ENCODE measurements at places on chromosomes 6 and 20.

- DNase-seq: no peak
These were observed 663.4 kb upstream of the DEFB115 start for GRCh38 chr20:30594112-30594511.

DNA sequence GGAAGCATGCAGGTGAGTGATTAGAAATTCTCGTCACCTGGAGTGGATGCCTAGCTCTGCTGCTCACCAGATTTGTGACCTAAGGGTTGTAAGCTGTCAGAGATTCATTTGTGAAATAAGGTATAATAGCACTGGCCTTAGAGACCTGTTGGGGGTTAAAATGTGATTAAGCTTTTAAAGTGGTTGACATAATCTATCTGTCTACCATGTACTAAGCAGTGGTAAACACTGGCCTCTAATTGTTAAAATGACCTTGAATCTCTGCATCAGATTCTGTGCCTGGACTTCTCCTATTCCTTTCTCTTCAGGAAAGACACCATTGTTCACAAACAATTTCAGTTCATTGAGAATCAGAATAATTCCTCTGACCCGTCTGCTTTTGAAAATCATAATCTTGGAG lies 536.2 kb downstream of the CBLN4 start:
- no peak for DNase-seq

DNA sequence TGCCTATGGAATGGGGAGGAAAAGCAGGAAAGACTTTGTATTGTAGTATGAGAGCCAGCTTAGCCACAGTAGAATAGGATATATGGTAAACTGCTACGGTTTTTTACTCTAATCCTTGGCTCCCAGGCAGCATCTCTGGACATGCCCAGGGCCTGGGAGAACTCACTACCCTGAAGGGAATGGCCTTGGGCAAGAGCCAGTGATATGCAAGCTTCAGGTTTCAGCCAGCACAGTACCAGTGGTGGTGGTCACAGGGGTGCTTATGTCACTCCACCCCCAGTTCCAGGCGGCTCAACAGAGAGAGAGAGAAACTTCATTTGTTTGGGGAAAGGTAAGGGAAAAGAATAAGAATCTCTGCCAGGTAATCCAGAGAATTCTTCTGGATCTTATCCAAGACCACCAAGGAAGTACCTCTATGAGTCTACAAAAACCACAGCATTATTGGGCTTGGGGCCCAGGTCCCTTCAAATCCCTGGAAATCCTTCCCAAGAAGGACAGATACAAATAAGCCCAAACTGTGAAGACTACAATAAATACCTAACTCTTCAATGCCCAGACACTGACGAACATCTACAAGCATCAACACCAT lies 121.2 kb downstream of the THBS2 start:
- no peak for DNase-seq

- no peak for DNase-seq
These were observed 78.7 kb downstream of the DLL1 start for GRCh38 chr6:170212051-170212756.

GRCh38 chr20:40291493-40292135 lies 397.4 kb downstream of the MAFB start:
- no peak for DNase-seq

DNA sequence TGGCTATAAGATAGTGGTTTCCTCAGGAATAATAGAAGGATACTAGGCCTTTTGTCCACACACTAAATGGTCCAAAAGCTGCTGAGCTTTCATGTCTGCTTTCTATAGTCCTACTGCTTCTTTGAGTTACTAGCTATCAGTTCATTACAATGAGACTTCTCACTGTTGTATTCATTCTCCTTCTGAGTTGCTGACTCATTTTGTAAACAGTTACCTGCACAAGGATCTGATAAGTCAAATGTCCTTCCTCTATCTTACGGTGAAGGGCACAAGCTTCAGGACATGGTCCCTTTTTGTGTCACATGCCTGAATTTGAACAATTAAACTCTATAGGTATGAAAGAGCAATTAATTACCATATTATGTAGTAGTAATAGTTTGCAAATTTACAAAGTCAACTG lies 90.5 kb downstream of the MAN1A1 start:
- no peak for DNase-seq

GRCh38 chr6:25263657-25264056 lies 15.5 kb upstream of the CARMIL1 start:
- DNase-seq: no peak
